Left lung (tissue), 14 donors: ENCODE measurements at places on chromosomes 4 and X. TPM values are rescaled to one million over a fixed set of nuclear protein-coding genes. Genes with fewer than 3 reads are reported as not detected.

DNA sequence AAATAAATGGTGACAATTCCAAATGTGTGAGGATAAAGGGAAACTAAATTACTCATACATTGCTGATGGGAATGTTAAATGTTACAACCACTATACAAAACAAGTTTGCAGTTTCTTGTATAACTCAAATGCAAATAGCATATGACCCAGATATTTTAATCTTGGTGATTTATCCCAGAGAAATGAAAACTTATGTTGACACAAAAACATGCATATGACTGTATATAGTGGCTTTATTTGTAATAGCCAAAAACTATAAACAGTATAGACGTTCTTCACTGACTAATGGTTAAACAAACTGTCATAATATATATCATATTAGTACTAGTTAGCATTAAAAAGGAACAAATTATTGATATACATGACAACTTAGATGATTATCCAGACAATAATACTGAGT is 619.2 kb downstream of the PDHA2 start:
- H3K36me3 ChIP-seq, result no peaks in the 10 kb centered on the region
- no peaks in the 10 kb centered on the region for H3K4me1 ChIP-seq
- H3K27me3 ChIP-seq, result no peaks in the 10 kb centered on the region

DNA sequence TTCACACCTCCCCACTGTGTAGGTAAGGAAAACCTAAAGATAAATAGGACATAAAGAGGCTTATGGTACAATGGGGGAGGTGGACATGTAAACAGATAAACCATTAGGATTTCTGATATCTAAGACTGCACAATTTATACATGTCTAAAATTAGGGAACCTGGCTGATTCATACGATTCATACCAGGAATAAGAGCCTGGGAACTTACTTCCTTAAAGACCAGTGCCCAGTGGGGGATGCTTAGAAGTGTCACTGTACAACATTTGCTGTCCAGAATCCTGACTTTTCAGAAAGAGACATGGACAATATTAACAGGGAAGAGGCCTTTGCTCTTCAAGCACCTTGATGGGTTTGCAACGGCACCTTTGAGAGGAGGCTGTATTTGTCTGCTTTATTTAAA is 116.8 kb upstream of the KIT start:
- no peaks in the 10 kb centered on the region for H3K27me3 ChIP-seq
- H3K36me3 ChIP-seq, result no peaks in the 10 kb centered on the region
- H3K4me3 ChIP-seq, result no peak overlapping the region
- H3K27ac ChIP-seq, result no peak overlapping the region

DNA sequence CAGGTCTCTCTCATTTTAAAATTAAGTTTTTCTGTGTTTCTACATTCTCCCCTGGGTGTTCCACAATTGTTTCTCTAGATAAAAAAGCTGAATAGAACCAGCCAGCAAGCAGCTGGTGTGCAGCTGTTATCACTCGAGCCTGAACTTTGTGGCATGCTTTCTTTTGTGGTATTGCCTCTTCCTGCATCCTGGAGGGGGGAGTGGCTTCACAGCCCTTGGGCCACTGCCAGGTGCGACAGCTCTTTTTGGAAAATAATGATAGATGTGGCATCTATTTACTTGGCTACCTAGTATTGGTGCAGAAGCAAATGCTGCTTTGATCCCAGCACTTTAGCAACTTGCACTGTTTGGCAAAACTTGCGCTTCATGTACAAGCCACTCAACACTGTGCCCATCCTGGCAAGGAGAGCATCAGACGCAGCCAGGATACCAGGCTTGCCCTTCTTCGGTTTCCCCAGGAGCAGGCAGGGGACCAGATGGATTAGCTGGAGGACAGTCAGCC is 69.4 kb downstream of the HMGB2 start:
- no peak for DNase-seq
- no peak overlapping the region for H3K27ac ChIP-seq
- no peaks in the 10 kb centered on the region for H3K36me3 ChIP-seq
- H3K27me3 ChIP-seq, result no peaks in the 10 kb centered on the region

The PABPC5 gene
- 2.1 TPM for total RNA-seq
